ENCODE measurements at places on chromosomes 5 and 9.
A peak's percentile ranks its signal among the peaks of the same experiment; 100 is the strongest.

- DNase-seq = no peak
Measured at GRCh38 chr5:14937254-14937653, 65.7 kb upstream of the ANKH start.

DNA sequence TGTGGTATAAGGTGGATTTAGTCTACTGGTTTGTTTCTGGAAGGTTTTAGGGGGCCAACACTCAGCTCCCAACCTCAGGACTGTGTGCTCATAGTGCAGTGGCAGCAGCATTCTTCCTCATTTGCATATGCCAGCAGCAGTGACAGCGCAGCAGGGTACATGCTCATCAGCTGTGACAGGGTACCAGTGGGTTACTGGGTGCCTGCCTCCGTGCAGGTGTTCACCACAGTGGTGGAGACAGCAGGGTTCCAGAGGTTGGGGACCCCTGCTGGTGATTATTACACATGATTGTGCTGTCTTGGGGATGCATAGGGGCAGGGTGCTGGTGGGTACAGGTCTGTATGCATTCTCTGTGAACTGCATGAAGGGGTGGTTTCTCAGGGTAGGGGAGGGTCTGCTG, 45.5 kb upstream of the IFNE start:
- no peak for DNase-seq

- DNase-seq = no peak
Measured at GRCh38 chr5:179827680-179828079, 7.0 kb downstream of the SQSTM1 start.

DNA sequence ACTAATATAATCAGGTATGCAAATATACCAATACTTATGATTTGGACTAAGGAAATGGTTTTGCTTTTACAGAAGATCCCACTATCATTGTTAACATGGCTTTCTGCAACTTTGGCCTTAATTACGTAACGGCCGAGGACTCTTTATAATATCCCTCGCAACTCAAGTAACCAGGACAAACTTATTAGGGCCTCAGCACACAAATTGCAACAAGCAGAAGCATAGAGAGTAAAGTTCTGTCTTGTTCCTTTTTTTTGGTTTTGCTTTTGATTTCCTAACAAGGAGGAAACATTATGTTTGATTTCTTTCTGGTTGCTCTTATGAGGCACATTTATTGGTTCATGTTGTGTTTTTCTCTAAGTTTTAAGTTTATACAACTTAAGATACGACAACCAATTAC, 60.4 kb downstream of the RORB start:
- DNase-seq = no peak

DNA sequence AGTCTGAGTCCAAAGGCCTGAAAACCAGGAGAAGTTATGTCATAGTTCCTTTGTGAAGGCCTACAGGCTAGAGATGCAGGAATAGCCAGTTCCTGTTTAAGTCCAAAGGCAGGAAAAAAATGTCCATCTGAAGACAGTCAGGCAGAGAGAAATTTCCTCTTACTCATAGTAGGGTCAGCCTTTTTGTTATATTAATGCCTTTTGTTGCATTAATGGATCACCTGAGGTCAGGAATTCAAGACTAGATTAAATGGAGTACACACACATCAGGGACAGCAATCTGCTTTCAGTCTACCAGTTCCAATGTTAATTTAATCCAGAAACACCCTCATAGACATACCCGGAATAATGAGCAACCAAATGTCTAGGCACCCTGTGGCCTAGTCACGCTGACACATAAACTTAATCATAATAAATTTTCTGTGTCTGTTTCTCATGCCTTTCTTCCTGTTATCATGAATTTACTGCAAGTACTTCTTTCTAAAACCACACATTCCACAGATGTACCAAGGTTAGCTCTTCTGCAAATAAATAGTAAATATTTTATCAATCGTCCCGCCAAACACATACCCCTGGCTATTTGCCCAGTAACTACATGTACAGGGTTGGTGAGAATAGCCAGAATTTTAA, 703.9 kb downstream of the EFNA5 start:
- no peak for DNase-seq

DNA sequence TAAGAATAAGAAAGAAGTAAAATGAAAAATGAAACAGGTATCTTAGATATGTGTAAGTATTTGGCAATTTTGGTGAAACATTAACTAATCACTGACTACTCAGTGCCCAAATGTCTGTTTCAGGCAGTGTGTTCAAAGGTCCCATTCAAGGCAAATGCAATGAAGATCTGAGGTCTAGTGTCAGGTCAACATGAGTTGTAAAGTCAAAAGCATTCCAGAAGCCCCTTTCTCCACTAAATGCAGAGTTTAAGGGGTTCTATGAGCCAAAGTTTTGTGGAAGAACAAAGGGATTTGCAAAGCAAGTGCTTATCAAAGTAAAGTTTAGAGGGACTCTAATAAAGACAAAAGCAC, 71.0 kb upstream of the GPBP1 start:
- no peak for DNase-seq

- no peak for DNase-seq
Measured at GRCh38 chr5:76952795-76953536, at the start of gene CRHBP. TSS of gene CRHBP (plus strand) at chr5:76953045. CDS start at chr5:76953135, 90 bp downstream.

GRCh38 chr9:99336005-99336404, 113.9 kb downstream of the SEC61B start:
- no peak for DNase-seq

DNA sequence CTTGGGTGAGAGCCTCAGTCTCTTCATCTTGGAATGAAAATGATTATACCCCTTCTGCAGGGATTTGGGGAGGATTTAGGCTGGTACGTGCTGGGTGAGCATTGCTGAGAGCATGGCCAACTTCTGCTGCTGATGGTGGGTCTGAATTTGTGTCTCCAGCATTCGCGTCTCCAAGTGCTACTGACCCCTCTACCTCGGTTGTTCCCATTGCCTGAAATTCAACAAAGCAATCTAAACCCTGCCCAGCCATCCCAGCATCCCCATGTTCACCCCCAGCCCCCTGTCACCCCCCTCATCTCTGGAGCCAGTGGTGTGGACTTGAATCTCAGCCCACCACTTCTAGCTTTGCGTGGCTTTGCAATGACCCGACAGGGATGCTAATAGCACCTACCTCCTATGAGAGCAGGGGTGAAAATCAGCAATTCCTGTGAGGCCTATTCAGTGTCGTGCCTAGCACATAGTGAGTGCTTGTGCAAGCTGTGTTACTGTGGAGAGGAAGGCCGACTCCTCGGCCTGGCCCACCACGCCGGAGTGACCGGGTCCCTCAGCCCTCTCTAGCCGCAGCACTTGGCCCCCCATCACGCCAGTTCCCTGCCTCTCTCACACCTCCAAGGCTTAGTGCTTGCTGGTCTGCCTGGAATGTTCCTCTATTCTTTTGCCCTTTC, 43.4 kb upstream of the SH3PXD2B start:
- peak; percentile 5 for DNase-seq

DNA sequence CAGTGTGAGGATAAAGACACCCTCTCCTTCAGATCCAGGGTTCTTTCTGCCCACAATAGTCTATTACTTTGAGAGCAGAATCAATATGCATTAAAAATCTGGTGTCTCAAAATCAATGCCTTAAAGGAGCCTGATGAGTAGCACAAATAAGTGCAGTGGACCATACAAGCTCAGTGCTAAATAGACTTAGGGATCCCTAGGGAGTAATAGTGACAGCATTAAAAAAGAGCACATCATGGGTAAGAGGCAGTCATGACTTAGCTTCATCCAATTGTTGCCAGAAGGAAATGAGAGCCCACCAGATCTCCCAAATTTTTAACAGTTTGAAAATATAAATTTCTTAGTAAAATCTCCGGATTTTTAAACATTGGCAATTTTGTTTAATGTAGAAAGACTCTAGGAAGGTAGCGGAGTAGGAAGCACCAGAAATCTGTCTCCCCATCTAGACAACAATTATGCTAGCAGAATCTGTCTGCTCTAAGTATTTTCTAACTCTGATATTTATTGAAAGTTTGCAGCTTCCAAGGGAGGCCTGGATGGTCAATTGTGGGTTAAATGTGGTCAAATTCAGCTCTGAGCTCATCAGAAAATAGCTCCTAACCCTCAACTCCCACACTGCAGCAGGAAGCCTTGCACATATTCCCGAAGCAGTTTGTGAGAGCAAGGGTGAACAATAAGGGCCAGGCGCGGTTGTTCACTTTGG, 443.9 kb downstream of the TLE1 start:
- no peak for DNase-seq

DNA sequence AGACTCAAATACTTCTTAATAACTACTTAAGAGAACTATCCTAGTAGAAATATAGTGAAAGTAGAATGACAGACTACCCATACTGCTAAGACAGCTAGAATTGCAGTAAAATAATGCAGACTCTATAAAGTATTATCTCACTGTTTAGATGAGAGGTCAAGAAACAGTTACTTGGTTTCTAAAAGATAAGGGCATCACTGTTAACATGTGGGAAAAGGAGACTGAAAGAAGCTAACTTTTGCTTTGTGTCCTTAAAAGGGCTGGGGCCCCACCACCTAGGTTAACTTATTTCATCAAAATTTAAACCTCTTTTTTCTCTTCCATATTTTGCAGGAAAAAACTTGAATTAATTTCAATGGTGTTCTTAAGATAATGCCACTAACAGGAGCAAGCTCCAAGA, 204.3 kb downstream of the CNTLN start:
- DNase-seq = no peak

GRCh38 chr9:77175151-77175550, 2.2 kb upstream of the VPS13A start:
- no peak for DNase-seq

DNA sequence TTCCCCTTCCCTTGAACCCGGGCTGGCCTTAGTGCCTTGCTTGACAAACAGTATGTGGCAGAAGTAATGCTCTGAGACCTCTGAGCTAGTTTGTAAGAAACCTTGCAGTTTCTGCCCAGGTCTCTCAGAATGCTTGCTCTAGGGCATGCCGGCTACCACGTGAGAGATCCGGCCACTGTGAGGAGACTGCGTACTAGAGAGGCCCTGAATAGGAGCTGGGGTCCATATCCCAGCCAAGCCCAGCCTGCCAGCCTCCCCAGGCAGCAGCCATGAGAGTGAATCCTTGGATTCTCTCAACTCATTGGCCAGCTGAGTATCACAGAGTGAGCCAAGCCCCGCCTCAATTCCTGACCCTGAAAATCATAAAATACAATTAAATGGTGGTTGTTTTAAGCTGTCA, 16.0 kb upstream of the COL15A1 start:
- DNase-seq = no peak

GRCh38 chr5:62342476-62342837, 36.5 kb downstream of the KIF2A start:
- no peak for DNase-seq

GRCh38 chr5:154218786-154219185, 28.3 kb downstream of the GALNT10 start:
- no peak for DNase-seq

DNA sequence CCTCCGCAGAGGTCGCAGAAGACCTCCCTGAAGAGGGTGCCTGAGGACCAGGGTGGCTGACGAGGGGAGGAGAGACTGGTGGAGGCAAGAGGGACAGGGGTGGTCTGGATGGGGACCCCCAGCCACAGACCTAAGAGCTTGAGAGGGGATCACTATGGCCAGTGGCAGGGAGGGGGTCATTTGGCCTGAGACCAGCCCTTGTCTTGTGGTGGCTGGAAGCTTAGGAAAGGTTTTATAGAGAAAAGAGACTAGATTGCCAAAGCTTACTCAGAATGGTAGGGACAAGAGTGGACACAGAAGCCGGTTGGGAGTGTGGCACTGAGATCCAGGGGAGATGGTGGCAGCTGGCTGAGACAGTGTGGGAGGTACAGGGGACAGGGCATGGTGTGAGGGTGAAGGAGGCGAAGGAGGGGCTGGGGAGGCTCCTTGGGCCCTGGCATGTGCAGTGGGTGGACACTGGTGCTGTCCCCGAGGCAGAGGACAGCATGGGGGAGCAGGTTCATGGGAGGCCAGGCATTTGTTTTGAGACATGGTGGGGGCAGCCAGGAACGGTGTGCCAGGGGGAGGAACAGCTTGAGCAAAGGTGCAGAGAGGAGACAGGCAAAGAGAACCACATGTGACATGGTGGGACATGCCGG, 123.0 kb downstream of the C9orf50 start:
- DNase-seq = no peak

DNA sequence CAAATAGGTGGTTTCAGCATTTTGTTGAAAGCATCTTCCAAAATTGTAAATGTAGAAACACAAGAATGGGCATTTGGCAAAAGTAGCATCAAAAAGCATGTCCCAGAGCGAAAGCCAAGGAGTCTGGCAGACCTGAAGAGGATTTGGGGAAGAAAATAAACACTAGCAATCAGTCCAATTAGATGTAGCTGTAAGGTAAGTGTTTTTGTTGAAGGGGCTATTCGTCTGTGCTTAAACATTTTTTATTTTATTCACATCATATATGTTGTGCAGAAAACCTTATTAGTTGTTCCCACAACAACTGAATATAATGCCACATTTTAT, 954.1 kb upstream of the COX7C start:
- DNase-seq = no peak

- peak; percentile 32 for DNase-seq
Measured at GRCh38 chr9:107637421-107638420, 148.2 kb upstream of the KLF4 start.

- DNase-seq = no peak
Measured at GRCh38 chr9:129596541-129597331, 24.2 kb downstream of the C9orf50 start.

DNA sequence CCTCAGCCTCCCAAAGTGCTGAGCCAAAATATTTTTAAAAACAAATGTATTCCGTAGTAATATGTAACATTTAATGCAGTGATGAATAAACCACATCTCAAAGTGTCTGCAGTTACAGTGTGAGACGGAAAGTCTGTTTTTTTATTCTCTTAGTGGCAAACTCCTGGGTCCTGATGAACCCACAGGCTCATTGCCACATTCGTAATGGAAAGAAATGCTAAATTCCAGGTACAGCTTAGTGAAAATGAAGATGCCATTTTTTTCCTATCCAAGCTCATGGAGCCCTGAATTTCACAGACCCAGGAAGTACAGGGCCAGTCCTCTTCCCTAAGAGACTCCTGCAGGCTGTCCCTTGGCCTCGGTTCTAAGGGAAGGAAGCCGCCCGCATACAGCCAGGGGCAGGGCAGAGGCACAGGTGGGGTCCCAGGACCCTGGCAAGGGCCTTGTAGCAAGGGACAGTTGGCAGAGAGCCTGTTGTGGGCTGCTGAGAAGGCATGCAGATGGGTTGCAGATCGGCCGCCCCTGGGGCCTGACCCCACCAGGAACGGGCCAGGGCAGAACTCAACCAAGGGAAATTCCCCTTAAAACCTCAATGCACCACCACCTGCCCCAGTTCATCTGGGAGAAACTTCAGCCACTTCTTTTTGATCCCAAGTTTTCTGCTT, 36.2 kb downstream of the IPPK start:
- no peak for DNase-seq

Data from progenitor cell of endocrine pancreas (in vitro differentiated cells).